ENCODE measurements at places on chromosomes 13 and 19. TPM values are rescaled to one million over a fixed set of nuclear protein-coding genes. Genes with fewer than 3 reads are reported as not detected.

SLC39A3 gene
- total RNA-seq = 22.5 TPM

CYP4F2 gene
- not detected for total RNA-seq

ATF5 gene
- 9.1 TPM for total RNA-seq

ELSPBP1 gene
- not detected for total RNA-seq

OBI1 gene
- 52.6 TPM for total RNA-seq

GPR12 gene
- 44.1 TPM for total RNA-seq

ZSCAN1 gene
- 0.94 TPM for total RNA-seq

IL12RB1 gene
- not detected for total RNA-seq

KLK4 gene
- total RNA-seq = not detected

ICAM4 gene
- not detected for total RNA-seq

COX6B2 gene
- not detected for total RNA-seq

PLPP2 gene
- 0.63 TPM for total RNA-seq

TUBA3C gene
- not detected for total RNA-seq

TMEM272 gene
- 1.9 TPM for total RNA-seq

SLAIN1 gene
- 525 TPM for total RNA-seq

CTXN1 gene
- total RNA-seq = 38.5 TPM

IFNL1 gene
- total RNA-seq = not detected

ZNF331 gene
- 31.0 TPM for total RNA-seq

FUT6 gene
- total RNA-seq = not detected

ITM2B gene
- 97.3 TPM for total RNA-seq

PSG11 gene
- total RNA-seq = not detected

SIGLEC12 gene
- total RNA-seq = not detected

TEX101 gene
- not detected for total RNA-seq

CASP14 gene
- total RNA-seq = not detected

ZNF536 gene
- 56.0 TPM for total RNA-seq

JAK3 gene
- total RNA-seq = 0.94 TPM

STOML3 gene
- total RNA-seq = not detected

STARD13 gene
- total RNA-seq = 18.8 TPM

ADGRL1 gene
- total RNA-seq = 88.9 TPM

TMEM205 gene
- 23.5 TPM for total RNA-seq

NTN5 gene
- total RNA-seq = not detected

VSTM1 gene
- total RNA-seq = not detected

FAM216B gene
- 0.94 TPM for total RNA-seq

TMEM255B gene
- 0.31 TPM for total RNA-seq

KLK15 gene
- total RNA-seq = not detected

CKM gene
- total RNA-seq = not detected

C13orf42 gene
- not detected for total RNA-seq

Measured in parietal lobe (tissue), 2 donors.